ENCODE measurements at places on chromosomes 4 and X. TPM values are rescaled to one million over a fixed set of nuclear protein-coding genes. Genes with fewer than 3 reads are reported as not detected.

Gene MAOA
- 180 TPM for polyA plus RNA-seq

Gene KLHL34
- 1.3 TPM for polyA plus RNA-seq

Gene MSANTD1
- 0.30 TPM for polyA plus RNA-seq

Gene PACRGL
- polyA plus RNA-seq = 18.8 TPM

Gene VCX3B
- polyA plus RNA-seq = not detected

Gene F11
- 0.53 TPM for polyA plus RNA-seq

Gene TMPRSS11E
- 0.04 TPM for polyA plus RNA-seq

Gene RXFP1
- 0.53 TPM for polyA plus RNA-seq

Gene USP17L17
- not detected for polyA plus RNA-seq

Gene FAM53A
- 0.97 TPM for polyA plus RNA-seq

Gene KCND1
- 0.45 TPM for polyA plus RNA-seq

Gene USP26
- not detected for polyA plus RNA-seq

Gene USP17L27
- not detected for polyA plus RNA-seq

Gene NUP54
- 45.6 TPM for polyA plus RNA-seq

Gene MAP9
- 3.1 TPM for polyA plus RNA-seq

Gene PAGE5
- polyA plus RNA-seq = not detected

Gene SLC6A14
- 0.16 TPM for polyA plus RNA-seq

Gene GPR34
- polyA plus RNA-seq = 4.9 TPM

Gene TMPRSS11B
- not detected for polyA plus RNA-seq

Gene UGT2B28
- polyA plus RNA-seq = not detected

Gene FAT4
- polyA plus RNA-seq = 0.27 TPM

Gene ARHGEF9
- polyA plus RNA-seq = 16.5 TPM

Gene ARHGAP36
- polyA plus RNA-seq = not detected

Gene ALB
- polyA plus RNA-seq = not detected

Gene FGFR3
- polyA plus RNA-seq = 35.8 TPM

Gene KLKB1
- polyA plus RNA-seq = 25.0 TPM
